ENCODE measurements at places on chromosomes 6 and 20. TPM values are rescaled to one million over a fixed set of nuclear protein-coding genes. Genes with fewer than 3 reads are reported as not detected.
A peak's percentile ranks its signal among the peaks of the same experiment; 100 is the strongest.

Gene SUMO4
- 1.2 TPM for total RNA-seq

Gene XKR7
- under 0.01 TPM for total RNA-seq

Gene CCDC170
- not detected for total RNA-seq

Gene DYNLRB1
- 48.8 TPM for total RNA-seq

Gene HLA-DQA2
- not detected for total RNA-seq

Gene GJA1
- 363 TPM for total RNA-seq

Gene PRICKLE4
- 5.2 TPM for total RNA-seq

Gene NAA20
- total RNA-seq, result 37.9 TPM

Gene TNFAIP3
- 2.2 TPM for total RNA-seq

DNA sequence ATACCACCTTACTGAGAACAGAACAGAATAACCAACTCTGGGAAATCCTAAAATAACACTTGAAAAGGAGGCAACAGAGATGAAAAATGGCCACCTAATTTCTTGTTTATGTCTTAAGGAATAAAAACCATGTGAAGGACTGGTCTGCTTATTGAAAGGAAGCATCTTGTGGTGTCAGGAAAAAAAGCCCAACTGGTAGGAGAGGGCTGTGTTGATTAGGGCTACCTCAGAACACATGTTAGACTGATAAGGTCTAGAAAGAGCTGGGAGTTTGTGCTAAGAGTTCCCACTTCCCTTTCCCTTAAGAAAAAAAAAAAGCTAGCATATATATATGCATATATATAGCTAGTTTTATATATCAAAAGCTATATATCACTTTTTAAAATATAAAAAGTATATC lies 425.3 kb upstream of the BTBD3 start:
- DNase-seq, result no peak

- DNase-seq, result no peak
Measured at GRCh38 chr20:3199206-3199605, 5.3 kb downstream of the DDRGK1 start.

DNA sequence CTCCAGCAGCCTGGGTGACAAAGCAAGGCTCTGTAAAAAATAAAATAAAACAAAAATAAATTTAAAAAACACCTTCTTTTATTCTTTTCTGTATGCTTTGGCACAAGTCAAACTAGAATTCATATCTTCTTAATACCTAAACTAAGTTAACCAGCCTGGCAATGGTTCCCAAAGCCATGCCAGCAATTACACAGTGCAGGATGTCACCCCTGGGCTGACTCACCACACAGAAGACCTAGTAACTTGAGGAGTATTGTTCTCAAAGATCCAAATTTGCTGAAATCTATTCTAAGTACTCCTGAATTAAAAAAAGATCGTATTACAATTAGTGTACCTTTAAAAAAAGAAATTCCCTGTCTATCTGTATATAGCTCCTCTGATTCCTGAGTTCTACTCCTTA lies 162.7 kb upstream of the SGK1 start:
- peak; percentile 49 for DNase-seq

DNA sequence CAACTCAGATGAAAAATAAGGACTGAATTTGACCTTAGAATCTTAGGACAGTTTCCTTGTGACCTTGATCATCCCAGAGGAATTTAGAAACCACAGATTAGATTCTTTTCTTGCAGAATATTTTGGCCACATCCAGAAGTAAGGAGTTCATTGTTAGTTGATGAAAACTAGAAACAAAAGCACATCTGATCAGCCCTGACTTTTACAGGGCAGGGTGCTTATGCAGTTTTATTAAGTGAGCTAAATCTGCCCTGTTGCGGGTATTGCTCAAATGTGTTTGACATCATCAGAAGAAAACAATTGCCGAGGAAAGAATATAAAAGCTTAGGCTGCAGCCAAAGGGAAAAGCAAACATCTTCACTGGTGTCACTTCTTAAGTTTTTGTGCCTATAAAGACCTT lies 100.8 kb downstream of the MTFR2 start:
- DNase-seq, result no peak

DNA sequence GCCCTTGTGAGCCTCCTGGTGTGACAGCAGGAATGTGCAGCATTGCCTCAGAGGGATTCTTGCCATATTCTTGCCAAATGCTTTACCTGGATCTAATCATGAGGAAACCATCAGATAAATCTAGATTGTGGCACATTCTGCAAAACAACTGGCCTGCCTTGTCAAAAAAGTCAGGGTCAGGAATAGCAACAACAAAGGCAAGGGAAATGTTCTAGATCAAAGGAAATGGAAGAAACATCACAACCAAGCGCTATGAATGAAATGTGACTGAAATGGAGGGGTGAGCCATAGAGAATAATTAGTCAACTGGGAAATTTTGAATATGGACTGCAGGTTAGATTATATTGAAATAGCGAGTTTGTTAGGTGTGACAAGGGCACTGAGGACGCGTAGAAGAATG lies 262.6 kb upstream of the CDYL start:
- DNase-seq, result peak; percentile 30

- DNase-seq, result no peak
Measured at GRCh38 chr20:49642816-49643215, 70.9 kb downstream of the B4GALT5 start.

DNA sequence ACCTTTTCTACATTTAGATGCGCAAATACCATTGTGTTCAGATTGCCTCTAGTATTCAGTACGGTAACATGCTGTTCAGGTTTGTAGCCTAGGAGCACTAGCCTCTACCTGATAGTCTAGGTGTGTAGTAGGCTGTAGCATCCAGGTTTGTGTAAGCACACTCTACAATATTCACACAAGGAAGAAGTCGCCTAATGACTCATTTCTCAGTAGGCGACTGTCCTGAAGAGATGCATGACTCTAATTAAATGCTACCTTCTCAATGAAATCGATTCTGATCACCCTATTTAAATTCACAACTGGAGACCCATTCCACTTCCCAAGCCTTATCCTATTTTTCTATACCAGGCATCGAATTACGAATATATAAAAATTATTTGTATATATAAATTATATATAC lies 1.3 kb downstream of the MCUR1 start:
- no peak for DNase-seq

GRCh38 chr6:40411881-40412280 lies 175.3 kb downstream of the LRFN2 start:
- DNase-seq, result no peak

DNA sequence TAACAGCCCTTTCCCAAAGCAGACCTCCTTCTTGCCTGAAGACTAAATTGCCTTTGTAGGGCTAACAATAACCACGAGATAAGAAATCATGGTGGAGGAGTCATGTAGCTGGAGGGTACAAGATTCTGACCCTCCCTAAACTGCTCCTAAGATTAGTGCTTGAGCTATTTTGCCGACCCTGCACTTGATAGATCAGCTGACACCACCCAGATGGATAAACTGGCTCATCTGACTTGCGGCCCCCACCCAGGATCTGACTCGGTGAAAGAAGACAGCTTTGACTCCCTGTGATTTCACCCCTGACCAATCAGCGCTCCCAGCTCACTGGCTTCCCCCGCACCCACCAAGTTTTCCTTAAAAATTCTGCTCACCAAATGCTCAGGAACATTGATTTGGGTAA lies 57.6 kb upstream of the UNC93A start:
- no peak for DNase-seq

- DNase-seq, result no peak
Measured at GRCh38 chr20:41428285-41428684, 61.7 kb upstream of the EMILIN3 start.

GRCh38 chr20:7232796-7233195 lies 465.3 kb downstream of the BMP2 start:
- no peak for DNase-seq

GRCh38 chr6:73586416-73586974 lies 65.7 kb upstream of the EEF1A1 start:
- DNase-seq, result peak; percentile 40

DNA sequence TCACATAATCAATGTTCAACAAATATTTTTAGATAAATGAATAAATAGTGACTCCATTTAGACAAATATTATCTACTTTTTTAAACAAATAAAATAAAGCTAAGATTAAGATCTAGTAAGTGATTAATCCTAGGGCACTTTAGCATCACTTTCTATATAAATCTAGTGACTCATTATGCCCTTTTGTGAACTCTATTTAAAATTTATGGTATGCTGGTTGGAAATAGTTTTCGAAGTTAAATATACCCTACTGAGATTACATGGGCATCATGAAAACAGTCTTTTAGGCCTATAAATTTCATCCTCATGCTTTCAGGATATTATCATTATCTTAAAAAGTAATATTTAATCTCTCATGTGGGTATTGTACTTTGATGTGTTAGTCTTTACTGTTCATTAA lies 140.4 kb upstream of the UFL1 start:
- DNase-seq, result no peak

DNA sequence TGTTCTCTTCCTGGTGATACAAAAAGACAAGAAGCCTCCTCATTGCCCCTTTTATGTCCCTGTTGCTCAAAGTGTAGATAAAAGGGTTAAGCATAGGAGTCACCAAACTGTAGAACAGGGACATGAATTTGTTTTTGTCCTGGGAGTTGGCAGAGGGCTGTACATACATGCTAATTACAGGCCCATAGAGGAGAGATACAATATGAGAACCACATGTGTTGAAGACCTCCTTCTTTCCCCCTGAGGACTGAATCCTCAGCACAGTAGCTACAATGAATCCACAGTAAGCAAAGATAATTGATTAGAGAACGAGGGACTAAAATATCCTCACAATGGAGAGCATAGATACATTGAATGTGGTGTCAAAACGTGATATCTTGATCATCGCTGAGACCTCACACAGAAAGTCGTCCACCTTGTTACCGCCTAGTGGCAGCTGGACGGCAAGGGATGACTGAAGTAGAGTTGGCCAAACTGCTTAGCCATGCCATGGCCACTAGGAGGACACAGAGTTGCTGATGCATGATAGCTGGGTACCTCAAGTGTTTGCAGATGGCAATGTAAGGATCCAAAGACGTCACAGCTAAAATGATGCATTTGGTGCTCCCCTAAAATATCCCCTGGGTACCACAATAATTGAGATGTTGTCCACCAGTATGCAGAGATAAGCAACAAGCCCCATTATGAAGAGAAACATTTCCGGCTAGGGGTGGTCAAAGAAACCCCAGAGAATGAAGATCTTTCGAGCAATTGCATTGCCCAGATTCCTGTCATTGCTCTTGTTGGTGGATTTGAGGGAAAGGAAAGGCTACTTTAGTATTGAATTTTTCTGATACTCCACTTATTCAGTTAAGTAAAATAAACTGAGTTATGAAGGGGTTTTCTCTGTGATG lies 15.0 kb downstream of the OR2B3 start:
- peak; percentile 47 for DNase-seq

- peak; percentile 52 for DNase-seq
Measured at GRCh38 chr6:150940941-150941340, 75.4 kb downstream of the MTHFD1L start.

- DNase-seq, result no peak
Measured at GRCh38 chr6:98601716-98602115, 232.7 kb upstream of the POU3F2 start.

GRCh38 chr6:38773338-38773737 lies 58.2 kb downstream of the DNAH8 start:
- DNase-seq, result no peak

- peak; percentile 79 for DNase-seq
Measured at GRCh38 chr6:75934643-75935472, 137.6 kb downstream of the IMPG1 start.

DNA sequence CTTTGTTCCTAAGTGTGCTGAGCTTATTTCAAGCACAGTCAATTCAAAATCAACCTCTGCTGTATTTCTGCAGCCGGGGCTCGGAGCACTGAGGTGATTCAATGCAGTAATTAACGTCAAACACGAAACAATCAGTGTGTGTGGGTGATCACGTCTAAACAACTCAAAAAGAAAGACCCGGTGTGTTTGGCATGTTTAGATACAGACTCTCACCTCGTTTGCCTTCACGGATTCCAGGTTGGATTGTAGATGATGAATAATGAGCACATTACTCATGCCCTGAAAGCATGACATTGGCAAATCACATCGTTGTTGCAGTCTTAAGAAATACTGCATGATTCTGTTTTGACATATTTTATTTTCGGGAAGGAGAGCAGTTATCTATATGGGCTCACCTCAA lies 231.0 kb downstream of the QKI start:
- no peak for DNase-seq

DNA sequence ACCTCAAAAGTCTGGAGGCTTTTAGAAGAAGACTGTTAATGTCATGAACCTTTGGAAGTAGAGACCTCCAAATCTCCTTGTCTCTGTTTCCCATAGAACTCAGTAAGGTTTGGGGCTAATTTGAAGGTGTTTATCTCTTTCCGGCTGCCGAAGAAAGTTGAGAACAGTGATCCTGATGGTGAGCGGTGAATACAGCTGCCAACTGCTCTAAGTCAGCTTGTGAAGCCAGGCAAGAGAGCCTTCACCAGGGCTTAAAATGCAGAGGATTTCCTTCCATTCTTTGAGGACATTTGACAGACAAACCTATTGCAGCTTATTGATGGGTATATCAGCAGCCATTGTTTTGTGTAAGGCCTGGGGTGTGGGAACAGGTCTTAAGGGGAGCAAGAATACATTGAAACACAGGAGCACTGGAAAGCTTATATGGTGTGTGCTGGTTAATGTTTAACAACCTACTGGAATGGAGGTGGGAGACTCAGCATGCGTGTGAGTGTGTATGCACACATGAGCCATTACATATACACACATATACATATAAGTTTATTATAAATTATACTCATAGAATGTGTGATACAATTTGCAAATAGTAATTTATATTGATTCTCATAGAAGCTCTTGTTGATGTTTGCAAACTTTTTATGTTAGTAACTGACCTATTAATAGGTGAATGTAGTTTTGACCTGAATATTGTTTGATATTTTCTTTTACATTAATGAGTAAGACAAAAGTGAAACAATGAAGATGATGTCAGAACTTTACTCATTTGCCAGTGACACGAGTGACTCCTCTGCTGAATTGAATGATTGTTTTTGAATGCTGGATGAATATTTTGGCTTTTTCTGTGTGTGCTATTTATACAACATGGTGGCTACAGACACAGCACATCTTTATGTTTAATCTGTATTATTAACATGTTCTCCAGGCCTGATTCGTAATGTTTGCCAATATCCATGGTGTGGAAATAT lies 18.1 kb downstream of the PLEKHG1 start:
- peak; percentile 33 for DNase-seq

Measured in lung microvascular endothelial cell (primary cell).